ENCODE measurements at places on chromosomes 1 and 21.

- no peak for DNase-seq
These were observed 606 bp upstream of the FMO4 start for GRCh38 chr1:171313319-171313834.

- DNase-seq, result no peak
These were observed 1892.4 kb downstream of the NCAM2 start for GRCh38 chr21:22890656-22891055.

- peak; percentile 86 for DNase-seq
These were observed 215.5 kb downstream of the KCNJ6 start for GRCh38 chr21:37700641-37701202.

- no peak for DNase-seq
These were observed 4.3 kb upstream of the BCAR3 start for GRCh38 chr1:93685918-93686317.

DNA sequence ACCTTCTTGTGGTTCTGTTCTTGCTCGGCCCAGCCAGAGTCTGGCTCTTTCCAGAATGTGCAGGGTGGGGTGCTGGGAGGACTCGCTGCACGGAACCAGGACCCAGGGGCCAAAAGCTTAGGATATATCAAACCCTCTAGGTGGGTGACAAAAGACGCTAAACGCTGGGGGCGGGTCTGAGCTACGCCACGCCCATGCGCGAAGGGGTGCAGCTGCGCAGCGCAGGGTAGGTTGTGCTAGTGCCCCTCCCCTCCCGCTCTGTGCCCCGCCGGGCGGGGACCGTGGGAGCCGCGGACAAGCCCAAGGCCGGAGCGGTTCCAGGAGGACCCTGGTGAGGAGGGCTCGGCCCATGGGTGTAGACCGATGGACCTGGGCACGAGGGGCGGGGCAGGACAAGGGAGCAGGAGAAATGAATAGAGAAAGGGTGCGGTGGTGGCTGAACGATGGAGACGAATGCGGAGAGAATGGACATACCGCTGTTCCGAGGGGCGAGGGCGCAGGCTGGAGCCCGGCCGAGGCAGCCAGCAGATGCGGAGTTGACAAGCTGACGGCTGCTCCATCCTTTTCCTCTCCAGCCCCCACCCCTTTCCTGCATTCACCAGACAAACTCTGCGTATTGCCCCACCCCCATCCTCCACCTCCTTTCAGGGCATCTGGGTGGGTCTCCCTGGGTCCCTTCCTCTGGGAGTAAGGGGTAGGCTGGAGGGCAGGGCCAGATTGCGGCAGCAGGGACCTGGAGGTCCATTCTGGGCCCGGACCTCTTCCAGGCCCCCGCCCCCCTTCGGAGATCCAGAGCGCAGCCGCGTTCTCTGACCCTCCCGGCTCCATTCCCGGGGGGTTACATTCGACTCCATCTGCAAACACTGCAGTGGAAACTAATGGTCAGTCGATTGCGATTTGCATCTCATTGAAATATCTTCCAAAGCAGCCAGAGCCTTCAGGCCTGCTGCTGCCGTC, at the start of gene RUSC1:
TSS of gene RUSC1 (plus strand) at position 234 of the 957 bp plus-strand sequence. CDS start 880 bp downstream, outside the sequence.
- peak; percentile 74 for DNase-seq

GRCh38 chr1:119895102-119895501, 1.2 kb downstream of the ADAM30 start:
- DNase-seq, result no peak

- no peak for DNase-seq
These were observed 3.3 kb downstream of the PLK3 start for GRCh38 chr1:44803312-44804095.

- no peak for DNase-seq
These were observed 126.2 kb upstream of the DAB1 start for GRCh38 chr1:57550092-57550491.

- DNase-seq, result peak; percentile 96
These were observed 107.3 kb downstream of the UCHL5 start for GRCh38 chr1:192951691-192952460.

GRCh38 chr1:68585351-68585750, 88.5 kb upstream of the DEPDC1 start:
- no peak for DNase-seq

DNA sequence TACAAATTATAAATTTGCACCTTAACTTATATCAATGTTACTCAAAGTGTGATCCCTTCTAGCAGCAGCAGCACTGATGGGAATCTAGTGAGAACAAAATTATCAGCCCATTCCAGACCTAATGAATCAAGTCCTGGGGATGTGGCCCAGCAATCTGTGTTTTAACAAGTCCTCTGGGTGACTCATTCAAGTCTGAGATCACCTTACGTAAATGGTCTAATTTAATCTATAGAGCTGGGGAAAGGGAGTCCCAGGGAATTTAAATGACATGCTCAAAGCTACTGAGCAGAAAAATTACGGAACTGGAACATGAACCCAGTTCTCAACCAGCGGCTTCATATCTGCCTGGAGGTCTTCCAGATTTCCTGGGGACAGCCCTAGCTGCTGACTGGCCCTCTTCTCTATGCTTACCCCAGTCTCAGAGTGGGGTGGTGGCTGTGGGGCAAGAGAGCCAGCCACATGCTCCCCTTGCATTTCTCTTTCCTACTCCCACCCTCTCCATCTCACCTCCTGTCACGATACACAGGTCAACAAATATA, 220.0 kb downstream of the TM2D1 start:
- DNase-seq, result no peak

GRCh38 chr1:168057921-168058320, 78.8 kb downstream of the GPR161 start:
- DNase-seq, result no peak

GRCh38 chr1:60160141-60160540, 86.6 kb upstream of the C1orf87 start:
- DNase-seq, result no peak

Measured in lung microvascular endothelial cell (primary cell).